ENCODE measurements at places on chromosomes 2 and 18.
A peak's percentile ranks its signal among the peaks of the same experiment; 100 is the strongest.

GRCh38 chr2:76599732-76600368 is 889.1 kb upstream of the GCFC2 start:
- no peak for DNase-seq

DNA sequence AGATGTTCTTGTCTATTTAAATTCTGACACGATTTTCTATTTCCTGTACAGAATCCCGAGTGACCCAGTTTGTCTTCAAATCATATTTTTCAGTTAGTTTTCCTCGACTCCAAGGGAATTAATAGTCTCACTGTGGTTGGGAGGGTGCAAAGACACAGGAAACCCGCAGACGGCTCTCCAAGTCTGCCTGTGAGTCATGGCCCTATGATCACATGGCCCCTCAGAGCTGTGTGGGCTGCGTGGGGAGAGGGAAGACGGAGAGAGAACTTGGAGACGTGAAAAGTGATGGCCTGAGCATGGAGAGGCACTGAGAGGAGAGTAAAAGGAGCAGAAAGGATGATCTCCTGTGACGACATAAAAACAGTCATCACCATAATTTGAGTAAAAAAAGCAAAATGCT is 989.9 kb downstream of the DCDC2C start:
- DNase-seq: no peak

- DNase-seq: no peak
Observed at GRCh38 chr2:122063716-122064115, 308.3 kb downstream of the TSN start.

- DNase-seq: no peak
Observed at GRCh38 chr2:26438526-26438925, 36.8 kb downstream of the DRC1 start.

DNA sequence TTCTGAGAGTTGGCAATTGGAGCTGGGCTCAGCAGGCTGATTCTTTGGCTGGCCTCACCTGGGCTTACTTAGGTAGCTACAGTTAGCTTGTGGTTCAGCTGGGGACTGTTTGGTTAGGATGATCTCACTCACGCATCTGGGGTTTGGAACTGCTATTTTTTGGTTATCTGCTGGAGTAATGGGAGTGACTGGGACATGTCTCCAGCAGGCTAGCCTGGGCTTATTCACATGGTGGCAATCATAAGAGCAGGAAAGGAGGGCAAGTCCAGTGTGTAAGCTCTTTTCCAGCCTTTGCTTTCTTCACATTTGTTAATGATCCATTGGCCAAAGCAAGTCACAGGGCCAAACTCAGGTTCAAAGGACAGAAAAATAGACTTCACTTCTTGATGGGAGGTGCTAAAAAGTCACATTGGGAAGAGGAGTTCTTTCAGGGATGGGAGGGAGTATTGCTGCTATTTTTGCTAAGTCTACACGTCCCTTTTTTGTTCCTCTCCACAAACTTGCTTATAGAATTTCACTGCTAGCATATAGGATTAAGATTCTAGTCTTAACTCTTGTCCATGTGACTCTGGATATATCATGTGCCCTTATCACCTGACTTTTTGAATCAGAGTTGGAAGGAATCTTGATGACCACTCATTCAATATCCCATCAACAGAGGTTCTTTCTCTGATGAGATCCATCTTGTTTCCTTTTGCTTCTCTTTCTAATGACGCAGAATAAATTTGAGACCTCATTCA is 174.0 kb downstream of the ZFP36L2 start:
- DNase-seq: no peak

GRCh38 chr2:84865181-84865783 is 15.6 kb downstream of the TRABD2A start:
- DNase-seq: no peak

- no peak for DNase-seq
Observed at GRCh38 chr2:75317316-75317715, 118.0 kb upstream of the TACR1 start.

- DNase-seq: no peak
Observed at GRCh38 chr2:240459401-240460252, 24.2 kb downstream of the GPC1 start.

DNA sequence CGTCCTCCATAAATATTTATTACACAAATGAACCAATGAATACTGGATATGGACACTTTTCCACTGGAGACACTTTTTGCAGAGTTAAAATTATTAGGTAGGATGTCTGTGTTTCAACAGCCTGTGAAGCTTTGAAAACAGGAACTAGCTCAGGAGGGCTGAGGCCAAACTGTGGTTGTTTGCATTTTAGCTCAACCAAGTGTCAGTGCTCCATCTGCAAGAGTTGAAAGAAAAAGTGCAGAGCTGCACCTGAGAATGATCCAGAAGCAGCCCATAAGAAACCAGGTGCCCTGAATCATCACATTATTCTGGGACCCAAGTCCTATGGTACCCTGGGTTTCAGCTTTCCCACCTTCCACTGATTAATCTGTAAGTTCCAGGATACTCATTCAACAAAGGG is 180.4 kb downstream of the TRIB2 start:
- DNase-seq: no peak

DNA sequence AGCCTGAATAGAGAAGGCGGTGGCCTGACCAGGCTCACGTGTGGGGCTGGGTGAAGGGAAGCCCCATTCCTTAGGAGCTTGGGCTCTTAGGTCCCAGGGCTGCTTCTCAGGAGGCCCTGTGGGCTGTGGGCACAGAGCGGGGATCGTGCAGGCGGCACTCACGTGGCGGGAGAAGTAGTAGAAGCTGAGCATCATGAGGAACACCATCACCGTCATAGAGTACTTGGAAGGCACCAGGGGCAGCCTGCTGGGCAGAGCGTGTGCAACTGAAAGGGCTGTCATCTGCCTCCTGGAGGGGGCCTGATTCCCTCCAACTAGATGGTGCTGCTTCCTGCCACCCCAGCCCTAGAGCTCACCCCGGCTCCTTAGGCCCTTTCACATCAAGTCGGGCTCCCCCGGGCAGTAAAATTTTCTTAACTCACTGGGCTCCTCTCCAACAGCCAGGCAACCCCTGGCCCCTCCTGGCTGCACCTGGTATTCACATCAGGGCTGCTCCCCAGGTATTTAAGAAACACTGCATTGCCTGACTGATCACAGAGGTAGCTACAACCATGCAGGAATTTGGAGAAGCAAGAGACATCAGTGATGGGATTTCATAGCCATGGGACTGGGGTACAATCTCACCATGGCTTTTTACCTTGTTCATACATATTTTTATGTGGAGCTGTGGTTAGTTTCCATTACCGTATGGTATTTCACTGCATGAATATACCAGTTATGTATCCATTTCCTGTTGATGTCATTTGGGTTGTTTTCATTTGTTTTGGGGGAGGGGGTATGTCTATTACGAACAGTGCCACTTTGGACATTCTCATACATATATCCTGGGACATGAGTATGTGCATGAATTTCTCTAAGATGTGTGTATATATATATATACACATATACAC is 32.9 kb downstream of the CENPO start:
- no peak for DNase-seq

- no peak for DNase-seq
Observed at GRCh38 chr2:673615-674320, 3.4 kb downstream of the TMEM18 start.

- no peak for DNase-seq
Observed at GRCh38 chr2:125125902-125126301, 1100.8 kb downstream of the CNTNAP5 start.

- DNase-seq: no peak
Observed at GRCh38 chr18:22194151-22194598, 24.8 kb downstream of the GATA6 start.

- DNase-seq: no peak
Observed at GRCh38 chr18:58695772-58696171, 24.5 kb downstream of the MALT1 start.

GRCh38 chr2:60368456-60368855 is 185.0 kb downstream of the BCL11A start:
- DNase-seq: no peak

GRCh38 chr2:222904557-222905258 is 43.9 kb downstream of the ACSL3 start:
- DNase-seq: no peak

DNA sequence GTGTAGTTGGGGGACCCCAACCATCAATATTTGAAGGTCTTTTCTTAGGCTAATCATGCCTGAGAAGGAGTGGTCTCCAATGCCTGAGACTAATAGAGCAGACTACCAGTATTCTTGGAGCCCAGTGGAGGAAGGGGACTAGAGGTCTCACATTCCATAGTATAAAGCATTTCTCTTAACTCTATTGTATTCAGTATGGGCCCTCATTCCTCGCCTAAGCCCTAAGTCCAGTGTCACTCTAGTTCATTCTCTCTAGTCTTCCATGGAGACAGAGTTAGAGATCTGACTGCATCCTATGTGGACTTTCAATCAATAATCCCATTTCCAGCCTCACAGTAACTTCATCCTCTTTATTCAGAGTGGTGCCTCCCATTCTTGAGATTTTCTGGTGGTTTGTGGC is 29.7 kb upstream of the MAP4K4 start:
- no peak for DNase-seq

DNA sequence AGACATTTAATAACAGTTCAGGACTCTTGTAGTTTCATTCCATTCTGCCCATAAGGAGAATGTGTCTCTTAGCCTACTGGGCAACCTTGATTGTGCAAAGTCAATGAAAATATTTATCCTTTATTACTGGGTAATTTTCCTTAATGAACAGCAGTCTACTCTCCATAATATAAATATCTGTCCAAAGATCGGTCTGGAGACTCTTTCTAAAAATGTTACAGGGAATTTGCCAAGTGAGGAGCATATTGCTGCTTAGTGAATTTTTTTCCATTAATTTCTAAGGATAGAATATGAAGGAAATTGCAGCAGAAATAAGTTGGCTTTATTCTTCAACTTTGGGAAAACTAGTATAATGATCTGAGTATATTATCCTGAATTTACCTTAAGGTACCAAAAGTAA is 817.1 kb upstream of the FSHR start:
- no peak for DNase-seq

GRCh38 chr2:183993052-183993451 is 605.3 kb upstream of the ZNF804A start:
- no peak for DNase-seq

DNA sequence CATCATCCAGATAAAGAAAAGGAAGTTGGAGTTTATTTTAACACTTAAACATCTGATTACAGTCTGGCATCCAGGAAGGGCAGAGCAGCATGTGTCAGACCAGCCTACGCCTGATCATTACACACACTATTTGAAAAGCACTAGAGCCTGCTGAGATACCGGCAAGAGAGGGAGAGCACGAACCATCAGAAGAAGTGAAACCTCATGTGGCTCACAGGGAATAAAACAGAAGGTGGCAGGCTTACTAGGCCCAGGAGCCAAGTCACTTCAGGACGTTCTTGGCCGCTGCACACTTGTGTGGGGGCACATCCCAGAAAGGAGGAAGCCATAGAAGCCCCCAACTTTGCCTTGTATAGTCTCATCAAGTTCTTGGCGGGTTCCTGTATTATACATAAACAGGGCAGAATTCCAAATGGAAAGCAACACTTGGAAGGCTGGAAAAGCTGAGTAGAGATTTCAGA is 105.5 kb downstream of the UGGT1 start:
- DNase-seq: no peak

DNA sequence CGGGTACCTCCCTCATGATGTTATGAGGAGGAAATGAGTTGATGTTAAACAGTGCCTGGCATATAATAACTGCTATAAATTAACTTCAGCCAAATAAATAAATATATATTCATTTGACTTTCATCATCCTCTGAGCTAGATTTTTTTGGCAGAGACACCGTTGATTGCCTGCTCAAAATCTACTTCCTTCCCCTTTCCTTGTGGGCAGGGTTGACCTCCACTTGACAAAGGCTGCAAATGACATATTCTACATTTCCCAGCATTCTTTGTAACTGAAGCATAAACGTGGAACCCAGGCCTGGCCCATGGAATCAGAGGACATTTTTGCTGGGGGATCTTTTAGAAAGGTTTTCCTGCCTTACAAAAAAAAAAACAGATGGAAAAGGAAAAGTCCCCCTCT is 177.8 kb downstream of the TXNL1 start:
- DNase-seq: no peak

DNA sequence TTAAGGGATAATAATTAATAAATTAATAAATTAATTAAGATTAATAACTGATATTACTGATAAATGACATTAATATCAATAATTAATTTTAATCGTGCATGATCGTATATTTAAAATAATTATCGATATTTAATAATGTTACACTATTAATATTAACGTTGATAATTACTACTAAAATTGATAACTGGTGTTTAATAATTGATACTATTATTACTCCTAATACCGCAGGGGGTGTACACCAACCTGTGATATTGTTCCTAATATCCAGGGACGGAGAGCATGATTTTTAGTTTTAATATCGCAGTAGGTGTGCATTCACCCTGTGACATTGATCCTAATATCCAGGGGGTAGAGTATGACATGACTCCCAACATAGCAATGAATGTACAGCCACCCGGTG is 1930.8 kb downstream of the SUCLG1 start:
- no peak for DNase-seq

DNA sequence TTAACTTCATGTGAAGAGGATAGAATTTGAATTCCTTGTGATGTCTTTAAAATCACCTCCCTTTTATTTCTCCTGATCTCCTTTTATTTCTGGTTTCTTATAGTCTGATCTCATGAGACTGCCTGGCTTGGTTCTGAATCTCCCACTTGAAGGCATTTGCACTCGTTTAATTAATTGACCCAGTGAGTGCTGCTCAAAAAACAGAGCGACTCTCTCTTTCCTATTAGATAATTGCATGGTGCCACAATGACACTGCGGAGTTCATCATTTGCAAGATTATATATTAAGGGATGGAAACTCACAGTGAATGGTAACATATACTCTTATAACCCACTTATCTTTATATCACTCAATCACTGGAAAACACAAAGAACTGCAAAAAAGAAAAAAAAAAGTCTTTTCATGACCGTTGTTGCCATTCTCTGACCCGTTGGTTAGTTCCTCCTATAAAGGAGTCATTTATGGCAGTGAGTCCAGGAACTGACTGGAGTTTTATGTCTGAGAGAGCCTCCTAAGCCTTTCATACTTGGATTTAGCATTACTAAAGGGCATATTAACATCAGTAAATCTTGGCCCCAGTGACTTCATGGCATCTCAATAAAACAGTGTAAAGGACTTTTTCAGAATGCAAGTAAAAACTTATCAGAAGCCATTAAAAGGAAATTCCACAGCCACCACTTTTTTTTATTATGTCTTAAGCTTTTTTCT is 103.3 kb upstream of the EPHA4 start:
- DNase-seq: no peak

DNA sequence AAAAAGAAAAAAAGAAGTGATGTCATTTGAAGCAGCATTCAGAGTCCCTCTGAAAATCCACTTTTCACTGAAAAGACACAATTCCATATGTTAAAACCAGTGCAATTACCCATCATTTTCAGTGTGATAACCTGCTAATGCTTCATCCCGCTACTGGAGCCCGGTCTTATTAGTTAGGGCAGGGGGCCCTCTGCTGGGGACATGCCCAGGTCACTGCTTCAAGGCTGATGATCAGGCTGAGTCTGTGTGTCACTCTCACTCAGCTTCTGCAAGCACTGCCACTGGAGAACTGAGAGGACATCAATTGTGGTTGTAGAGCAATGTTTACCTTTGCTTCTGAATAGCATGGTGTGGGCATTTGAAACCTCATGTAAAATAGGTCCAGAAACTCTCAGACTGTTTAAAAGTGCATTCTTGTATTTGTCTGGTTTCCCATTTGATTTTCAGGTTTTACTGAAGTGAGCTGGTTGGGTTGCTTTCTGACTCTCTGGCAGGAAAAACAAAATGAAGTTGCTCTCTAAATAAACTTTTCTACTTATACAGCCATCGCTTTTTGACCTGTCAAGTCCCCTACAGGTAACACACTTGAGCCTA is 49.2 kb upstream of the NXPH2 start:
- peak; percentile 20 for DNase-seq

- DNase-seq: no peak
Observed at GRCh38 chr2:17506736-17507616, 11.3 kb downstream of the RAD51AP2 start.

GRCh38 chr2:190695739-190696138 is 46.9 kb downstream of the NAB1 start:
- no peak for DNase-seq
